COLO829 (cell line): ENCODE measurements at places on chromosomes 5 and 9.
A peak's percentile ranks its signal among the peaks of the same experiment; 100 is the strongest.

DNA sequence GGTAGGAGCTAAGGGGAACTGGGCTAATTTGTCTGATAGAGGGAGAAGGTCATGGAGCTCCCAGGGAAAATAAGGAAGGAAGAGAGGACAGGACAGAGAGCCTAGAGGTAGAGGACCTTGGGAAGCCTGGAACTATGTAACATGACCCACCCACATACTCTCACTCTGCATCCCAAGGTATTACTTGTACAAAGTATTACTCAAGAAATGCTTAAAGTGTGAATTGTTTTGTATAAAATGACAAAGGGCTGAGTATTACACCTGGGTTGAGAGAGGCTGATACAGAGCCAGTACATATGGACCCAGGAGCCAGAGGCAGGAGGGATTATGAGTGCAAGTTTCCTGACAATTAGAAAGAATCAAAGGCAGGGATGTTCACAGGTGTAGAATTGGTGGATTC lies 80.5 kb upstream of the ANKRD55 start:
- DNase-seq, result no peak

GRCh38 chr5:158466191-158466590 lies 607.2 kb upstream of the CLINT1 start:
- no peak for DNase-seq

GRCh38 chr5:98679963-98680362 lies 93.5 kb upstream of the RGMB start:
- DNase-seq, result no peak

GRCh38 chr9:130432796-130433167 lies 12.0 kb upstream of the ASS1 start:
- no peak for DNase-seq

DNA sequence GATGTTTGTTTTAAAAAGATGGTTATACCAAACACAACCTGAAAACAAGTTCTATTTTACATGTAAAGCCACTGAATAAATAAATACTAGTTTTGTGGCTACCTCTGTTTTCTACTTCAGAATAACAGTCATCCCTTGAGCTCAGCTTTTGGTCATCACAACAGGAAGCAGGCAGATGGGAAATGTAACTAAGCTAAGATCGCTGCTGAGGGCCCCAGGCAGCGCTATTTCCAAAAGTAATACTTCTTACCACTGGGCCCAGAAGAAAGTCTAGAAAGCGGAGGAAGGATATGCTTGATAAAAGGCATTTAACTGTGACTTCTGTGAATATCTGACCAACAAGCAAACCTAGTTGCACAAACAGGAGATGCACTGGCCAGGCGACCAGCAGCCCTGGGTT lies 61.4 kb downstream of the SERINC5 start:
- DNase-seq, result no peak

GRCh38 chr5:72005671-72006070 lies 101.6 kb upstream of the MAP1B start:
- DNase-seq, result peak; percentile 54

GRCh38 chr9:21903380-21903965 lies 90.7 kb downstream of the CDKN2A start:
- DNase-seq, result no peak

GRCh38 chr5:1310118-1310517 lies 15.2 kb upstream of the TERT start:
- DNase-seq, result no peak

DNA sequence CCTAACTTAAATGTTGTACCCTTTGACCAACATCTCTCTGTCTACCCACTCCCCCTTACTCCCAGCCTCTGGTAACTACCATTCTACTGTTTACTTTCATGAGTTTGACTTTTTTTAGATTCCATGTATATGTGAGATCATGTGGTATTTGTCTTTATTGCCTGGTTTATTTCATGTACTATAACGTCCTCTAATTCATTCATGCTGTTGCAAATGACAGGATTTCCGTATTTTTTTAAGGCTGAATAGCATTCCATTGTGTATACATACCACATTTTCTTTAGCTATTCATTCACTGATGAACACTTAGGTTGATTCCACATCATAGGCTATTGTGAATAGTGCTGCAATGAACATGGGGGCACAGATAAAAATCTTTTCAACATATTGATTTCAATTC lies 11.8 kb upstream of the NDUFB6 start:
- DNase-seq, result no peak

DNA sequence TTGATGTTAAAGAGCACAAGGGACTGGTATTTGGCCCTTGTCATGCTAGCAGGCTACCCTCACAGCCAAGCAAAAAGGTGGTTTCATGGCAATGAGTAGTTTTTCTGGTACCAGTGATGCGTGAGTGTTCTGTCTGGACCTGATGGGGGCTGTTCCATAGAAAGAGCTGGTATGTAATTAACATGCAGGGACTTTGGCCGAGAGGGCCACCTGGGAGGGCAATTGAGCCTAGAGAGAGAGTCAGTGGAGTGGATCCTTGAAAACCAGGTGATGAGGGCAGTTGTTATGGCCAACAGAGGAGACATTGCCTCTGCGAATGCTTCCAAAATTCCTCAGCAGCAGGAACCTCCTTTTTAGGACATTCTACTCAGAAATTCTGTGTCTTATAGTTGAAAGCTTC lies 383.3 kb downstream of the PSAT1 start:
- DNase-seq, result no peak

GRCh38 chr9:70049672-70050271 lies 6.1 kb downstream of the MAMDC2 start:
- peak; percentile 40 for DNase-seq

DNA sequence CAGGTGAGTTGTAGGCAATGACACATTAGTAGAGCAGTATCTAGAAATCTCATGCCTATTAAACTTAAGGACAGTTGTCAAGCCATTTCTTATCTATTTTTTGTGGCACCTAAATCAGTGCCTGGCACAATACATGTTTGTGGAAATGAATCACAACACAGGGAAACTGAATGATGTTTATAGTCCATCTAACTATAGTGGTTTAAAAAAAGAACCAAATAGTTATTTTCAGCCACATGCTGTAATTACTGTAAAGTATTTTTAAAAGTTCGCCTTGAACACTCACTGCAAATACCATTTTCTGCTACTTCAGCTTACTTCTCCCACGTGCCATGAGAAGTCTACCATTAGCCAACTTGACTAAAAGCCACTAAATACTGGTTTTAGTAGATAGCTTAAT lies 21.9 kb downstream of the FNBP1 start:
- DNase-seq, result no peak

DNA sequence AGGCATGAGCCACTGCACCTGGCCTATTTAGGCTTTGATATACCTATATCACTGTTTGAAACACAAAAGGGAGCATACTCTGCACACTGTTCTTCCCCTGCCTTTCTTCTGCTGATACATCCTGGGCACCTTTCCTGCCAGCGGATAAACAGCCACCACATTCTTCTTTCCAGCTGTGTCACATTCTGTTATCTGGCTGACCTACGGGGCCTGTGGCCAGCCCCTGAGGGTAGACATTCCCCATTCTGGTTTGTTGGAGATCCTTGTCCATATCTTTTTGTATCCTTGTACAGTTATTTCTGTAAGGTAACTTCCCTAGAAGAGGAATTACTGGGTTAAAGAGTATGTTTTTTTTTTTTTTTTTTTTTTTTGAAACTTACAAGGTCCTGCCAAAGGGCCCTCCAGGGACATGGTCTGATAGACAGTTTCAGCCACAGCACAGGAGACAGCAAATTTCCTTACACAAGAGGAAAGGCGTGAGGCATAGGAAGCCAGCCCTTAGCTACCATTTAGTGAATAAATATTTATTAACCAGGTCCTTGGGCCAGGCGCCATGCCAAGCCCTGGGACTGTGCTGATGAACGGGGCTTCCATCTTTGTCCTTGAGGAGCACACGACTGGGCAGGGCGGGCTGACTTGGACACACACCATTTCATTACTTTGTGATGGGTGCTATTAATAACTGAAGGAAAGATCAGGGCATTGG lies 57.8 kb downstream of the ERGIC1 start:
- DNase-seq, result no peak

DNA sequence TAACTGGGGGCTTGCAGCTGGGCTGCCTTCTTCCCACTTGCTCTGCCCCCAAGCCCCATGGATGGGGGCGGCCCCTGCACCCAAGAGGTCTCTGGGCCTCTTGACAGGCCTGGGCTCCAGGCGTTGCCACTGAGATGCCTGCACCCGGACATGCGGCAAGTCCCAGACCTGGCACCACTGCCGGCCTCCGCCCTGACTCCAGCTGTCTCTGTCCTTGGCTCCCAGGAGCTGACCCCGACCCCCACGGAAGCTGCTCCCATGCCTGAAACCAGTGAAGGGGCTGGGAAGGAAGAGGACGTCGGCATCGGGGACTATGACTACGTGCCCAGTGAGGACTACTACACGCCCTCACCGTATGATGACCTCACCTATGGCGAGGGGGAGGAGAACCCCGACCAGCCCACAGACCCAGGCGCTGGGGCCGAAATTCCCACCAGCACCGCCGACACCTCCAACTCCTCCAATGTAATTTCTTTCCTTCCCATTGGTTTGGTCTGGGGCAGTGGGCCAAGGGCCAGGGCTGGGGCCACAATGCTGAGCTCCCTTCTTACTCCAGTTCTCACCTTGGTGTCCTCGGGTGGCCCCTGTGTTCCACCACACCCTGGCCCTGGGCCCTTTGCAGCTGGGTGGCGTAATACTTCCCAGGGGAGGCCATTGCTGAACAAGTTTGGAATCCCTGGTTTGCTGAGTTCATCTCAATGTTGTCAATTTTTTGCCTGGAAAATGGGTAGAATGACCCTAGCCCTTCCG lies 88.6 kb downstream of the COL5A1 start:
- DNase-seq, result no peak

DNA sequence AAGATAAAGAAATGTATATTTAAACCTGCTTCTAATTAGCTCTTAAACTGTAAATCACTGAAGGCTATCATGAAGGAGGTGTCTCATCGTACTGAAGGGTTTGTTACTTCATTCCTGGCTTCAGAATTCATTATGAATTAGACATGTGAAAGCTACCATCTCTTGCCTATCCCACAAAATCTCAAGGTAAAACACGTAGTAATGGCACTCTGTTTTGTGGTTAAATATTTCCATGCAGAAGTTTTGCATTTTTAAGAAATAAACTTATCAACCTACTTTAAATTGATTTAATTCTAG lies 490.7 kb upstream of the NUDT12 start:
- no peak for DNase-seq

- DNase-seq, result no peak
These were observed 17.6 kb downstream of the DMRT3 start for GRCh38 chr9:994005-994404.

- no peak for DNase-seq
These were observed 286.2 kb downstream of the MRPS30 start for GRCh38 chr5:45094876-45095440.

DNA sequence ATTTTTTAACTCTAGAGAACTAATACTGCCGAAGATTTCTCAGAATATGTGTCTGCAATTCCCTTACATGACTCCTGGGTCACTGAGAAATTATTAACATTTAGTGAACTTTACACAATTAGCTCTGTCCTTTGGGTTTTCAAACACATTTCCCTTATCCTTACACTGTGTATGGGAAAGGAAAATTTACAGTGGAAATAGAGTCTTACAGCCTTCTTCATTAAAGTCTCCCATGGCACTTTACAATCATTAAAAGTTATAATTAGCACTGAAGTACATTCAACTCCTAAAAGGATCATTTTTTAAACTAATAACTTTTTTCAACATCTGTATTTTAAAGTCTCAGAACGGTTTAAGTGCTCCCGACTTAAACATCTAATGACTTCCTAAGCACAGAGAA lies 627.5 kb upstream of the TYRP1 start:
- no peak for DNase-seq

- no peak for DNase-seq
These were observed 1.4 kb upstream of the GABRB2 start for GRCh38 chr5:161547738-161548486.

DNA sequence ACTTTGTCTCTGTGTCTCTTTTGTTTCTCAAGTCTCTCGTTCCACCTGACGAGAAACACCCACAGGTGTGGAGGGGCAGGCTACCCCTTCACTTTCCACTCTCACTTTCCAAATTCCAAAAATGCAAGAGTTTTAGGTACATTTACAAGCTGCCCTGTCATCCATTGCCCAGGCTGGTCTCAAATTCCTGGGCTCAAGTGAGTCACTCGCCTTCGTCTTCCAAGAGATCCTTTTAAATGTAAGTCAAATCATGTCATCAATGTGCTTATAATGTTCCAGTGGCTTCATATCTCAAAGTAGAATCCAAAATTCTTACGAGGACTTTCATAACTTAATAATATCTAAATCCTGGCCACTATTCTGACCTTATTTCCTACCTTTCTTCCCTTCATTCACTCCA lies 20.4 kb upstream of the UGCG start:
- no peak for DNase-seq

GRCh38 chr5:142346706-142347105 lies 21.9 kb upstream of the SPRY4 start:
- DNase-seq, result no peak

DNA sequence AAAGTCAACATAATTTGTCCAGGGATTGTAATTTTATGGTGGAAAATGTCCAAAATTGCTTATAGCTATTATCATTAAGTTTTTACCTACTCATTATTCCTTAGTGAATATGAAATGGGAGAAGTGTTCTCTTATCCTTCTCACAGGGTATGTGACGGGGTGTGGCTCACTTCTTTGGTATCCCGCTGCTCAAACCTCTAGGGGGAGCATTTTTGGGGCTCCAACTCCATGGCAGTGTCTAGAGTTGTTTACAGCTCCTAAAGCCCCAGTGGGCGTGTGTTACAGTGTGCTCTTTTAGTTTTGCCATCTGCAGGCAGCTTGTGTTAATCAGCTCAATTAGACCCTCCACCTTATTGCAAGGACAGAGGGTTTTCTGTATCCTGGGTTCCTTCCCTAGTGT lies 89.4 kb downstream of the CDKN2A start:
- DNase-seq, result no peak

- DNase-seq, result no peak
These were observed 11.1 kb upstream of the PPP1R2B start for GRCh38 chr5:156838961-156839360.

- DNase-seq, result no peak
These were observed 1.8 kb downstream of the NUDT2 start for GRCh38 chr9:34331196-34331595.

- no peak for DNase-seq
These were observed 4.4 kb upstream of the FGD3 start for GRCh38 chr9:92942688-92943616.

DNA sequence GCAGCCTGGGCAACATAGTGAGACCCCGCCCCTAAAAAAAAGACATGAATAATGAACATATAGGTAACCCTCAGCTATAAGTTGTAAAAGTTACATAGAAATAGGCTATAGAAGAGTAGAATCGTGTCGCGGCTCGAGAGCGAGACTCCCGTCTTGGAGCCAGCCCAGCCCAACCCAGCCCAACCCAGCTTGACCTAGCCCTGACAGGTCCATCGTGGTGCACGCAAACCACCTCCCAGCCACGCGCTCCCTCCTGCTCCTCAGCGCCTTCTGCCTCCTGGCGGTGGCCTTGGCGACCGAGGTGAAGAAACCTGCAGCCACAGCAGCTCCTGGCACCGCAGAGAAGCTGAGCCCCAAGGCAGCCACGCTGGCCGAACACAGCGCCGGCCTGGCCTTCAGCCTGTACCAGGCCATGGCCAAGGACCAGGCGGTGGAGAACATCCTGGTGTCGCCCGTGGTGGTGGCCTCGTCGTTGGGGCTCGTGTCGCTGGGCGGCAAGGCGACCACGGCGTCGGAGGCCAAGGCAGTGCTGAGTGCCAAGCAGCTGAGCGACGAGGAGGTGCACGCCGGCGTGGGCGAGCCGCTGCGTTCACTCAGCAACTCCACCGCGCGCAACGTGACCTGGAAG lies 10.8 kb downstream of the KIF24 start:
- no peak for DNase-seq

- no peak for DNase-seq
These were observed 81.6 kb upstream of the GDNF start for GRCh38 chr5:37921452-37921851.
